ENCODE measurements at places on chromosomes 16 and 17.

DNA sequence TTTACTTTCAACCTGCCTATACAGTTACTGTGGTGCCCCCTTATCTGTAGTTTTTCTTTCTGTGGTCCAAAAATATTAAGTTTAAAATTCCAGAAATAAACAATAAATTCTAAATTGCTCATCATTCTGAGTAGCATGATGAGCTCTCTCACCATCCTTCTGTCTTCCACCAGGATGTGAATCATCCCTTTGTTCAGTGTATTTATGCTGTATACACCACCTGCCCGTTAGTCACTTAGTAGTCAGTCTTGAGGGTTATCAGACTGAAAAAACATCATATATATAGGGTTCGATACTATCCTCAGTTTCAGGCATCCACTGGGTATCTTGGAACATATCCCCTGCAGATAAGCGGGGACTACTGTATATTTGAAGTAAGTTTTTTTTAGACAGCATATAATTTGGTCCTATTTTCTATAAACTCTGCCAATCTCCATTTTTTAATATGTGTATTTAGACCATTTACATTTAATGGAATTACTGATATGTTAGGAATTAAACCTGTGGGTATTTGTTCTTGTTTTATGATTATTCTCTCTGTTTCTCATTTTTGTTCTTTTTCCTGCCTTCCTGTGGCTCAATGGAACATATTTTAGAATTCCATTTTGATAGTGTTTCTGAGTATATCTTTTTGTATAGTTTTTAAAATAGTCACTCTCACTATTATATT, 31.0 kb downstream of the TBX21 start:
- H3K27ac ChIP-seq = no peak overlapping the region
- no peaks in the 10 kb centered on the region for H3K4me1 ChIP-seq
- H3K4me3 ChIP-seq = no peak overlapping the region

GRCh38 chr17:8956465-8956902, 9.0 kb downstream of the PIK3R5 start:
- no peak for DNase-seq
- no peaks in the 10 kb centered on the region for H3K27me3 ChIP-seq
- H3K4me3 ChIP-seq = no peak overlapping the region
- H3K36me3 ChIP-seq = peaks cover 8% of the 10 kb centered on the region
- H3K4me1 ChIP-seq = peaks cover 94% of the 10 kb centered on the region

DNA sequence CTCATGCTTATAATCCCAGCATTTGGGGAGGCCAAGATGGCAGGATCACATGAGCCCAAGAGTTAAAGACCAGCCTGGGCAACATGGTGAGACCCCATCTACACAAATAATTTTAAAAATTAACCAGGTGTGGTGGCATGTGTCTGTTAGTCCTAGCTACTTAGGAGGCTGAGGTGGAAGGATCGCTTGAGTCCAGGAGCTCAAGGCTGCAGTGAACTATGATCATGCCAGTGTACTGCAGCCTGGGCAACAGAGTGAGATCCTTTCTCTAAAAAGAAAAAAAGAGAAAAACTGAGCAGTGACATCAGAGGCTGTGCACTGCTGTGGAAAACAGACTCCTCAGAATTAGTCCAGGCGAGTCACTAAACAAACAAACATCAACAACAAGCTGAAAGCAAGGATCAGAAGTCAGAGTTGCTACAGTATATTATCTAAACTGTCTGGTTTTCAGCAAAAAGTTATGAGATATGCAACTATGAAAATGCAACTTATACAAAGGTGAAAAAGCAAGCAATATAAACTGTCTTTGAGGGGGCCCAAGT, 39.3 kb downstream of the CBFB start:
- no peak overlapping the region for H3K27ac ChIP-seq
- no peaks in the 10 kb centered on the region for H3K27me3 ChIP-seq
- peaks cover 15% of the 10 kb centered on the region for H3K36me3 ChIP-seq
- no peak overlapping the region for H3K4me3 ChIP-seq
- H3K4me1 ChIP-seq = no peaks in the 10 kb centered on the region
- DNase-seq = no peak

DNA sequence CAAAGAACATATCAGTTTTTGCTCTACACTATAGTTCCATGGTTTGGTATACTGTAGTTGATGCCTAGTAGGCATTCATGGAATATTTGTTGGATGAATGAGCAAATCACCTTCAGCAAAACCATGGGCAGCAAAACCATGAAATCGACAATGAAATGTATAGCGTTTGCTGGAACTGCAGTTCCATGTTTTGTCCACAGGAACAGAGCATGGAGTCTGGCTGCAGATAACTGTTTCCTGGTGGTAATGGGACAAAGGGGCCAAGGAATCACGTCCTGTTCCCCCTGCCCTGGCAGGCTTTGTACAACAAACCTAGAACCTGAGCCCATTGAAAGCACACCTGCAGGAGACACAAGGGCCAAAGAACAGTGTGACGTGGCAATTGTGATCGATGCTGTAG, 101.1 kb downstream of the USP31 start:
- H3K36me3 ChIP-seq = no peaks in the 10 kb centered on the region
- no peak for DNase-seq
- no peak overlapping the region for H3K27ac ChIP-seq
- H3K4me1 ChIP-seq = no peaks in the 10 kb centered on the region

GRCh38 chr16:53971616-53972015, 267.7 kb downstream of the FTO start:
- H3K27me3 ChIP-seq = no peaks in the 10 kb centered on the region
- H3K4me1 ChIP-seq = no peaks in the 10 kb centered on the region
- DNase-seq = no peak
- no peak overlapping the region for H3K4me3 ChIP-seq
- no peak overlapping the region for H3K27ac ChIP-seq

GRCh38 chr17:48047113-48047740, 932 bp upstream of the NFE2L1 start:
- H3K4me3 ChIP-seq = peak overlapping the region; percentile 85
- H3K27me3 ChIP-seq = no peaks in the 10 kb centered on the region
- no peak for DNase-seq
- peaks cover 16% of the 10 kb centered on the region for H3K36me3 ChIP-seq
- peak overlapping the region; percentile 84 for H3K27ac ChIP-seq
- peaks cover 30% of the 10 kb centered on the region for H3K4me1 ChIP-seq

- H3K27ac ChIP-seq = peak overlapping the region; percentile 51
- no peak for DNase-seq
These were observed 516 bp downstream of the ABR start for GRCh38 chr17:1179112-1179817.

- no peak overlapping the region for H3K4me3 ChIP-seq
- no peaks in the 10 kb centered on the region for H3K27me3 ChIP-seq
- no peaks in the 10 kb centered on the region for H3K36me3 ChIP-seq
- H3K4me1 ChIP-seq = no peaks in the 10 kb centered on the region
- H3K27ac ChIP-seq = no peak overlapping the region
These were observed 25.0 kb downstream of the COX4I1 start for GRCh38 chr16:85824161-85825135.

DNA sequence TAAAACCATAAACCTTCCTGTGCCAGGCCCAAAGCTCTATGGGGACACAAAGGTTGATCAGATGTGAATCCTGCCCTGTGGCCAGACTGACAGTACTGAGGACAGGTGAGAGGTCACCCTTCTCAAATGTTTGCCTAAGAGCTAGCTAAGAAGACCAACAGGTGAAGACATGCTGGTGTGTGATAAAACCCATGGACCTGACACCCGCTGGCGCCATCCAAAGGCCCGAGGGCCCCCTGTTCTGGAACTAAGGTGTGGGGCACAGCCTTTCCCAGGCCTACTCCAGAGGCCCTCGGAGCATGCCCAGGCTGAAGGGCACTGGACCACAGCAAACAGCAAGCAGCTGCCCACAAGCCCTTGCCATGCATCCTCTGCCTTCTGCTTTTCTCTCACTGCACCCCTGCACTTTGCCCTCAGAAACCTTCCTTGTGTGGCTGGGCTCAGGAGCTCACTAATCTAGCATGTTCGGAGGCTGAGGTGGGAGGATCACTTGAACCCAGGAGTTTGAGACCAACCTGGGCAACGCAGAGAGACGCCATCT, 5.2 kb upstream of the CDK3 start:
- H3K27me3 ChIP-seq = no peaks in the 10 kb centered on the region
- H3K4me1 ChIP-seq = peaks cover 8% of the 10 kb centered on the region
- H3K4me3 ChIP-seq = no peak overlapping the region
- no peak for DNase-seq
- H3K36me3 ChIP-seq = peaks cover 3% of the 10 kb centered on the region
- no peak overlapping the region for H3K27ac ChIP-seq

DNA sequence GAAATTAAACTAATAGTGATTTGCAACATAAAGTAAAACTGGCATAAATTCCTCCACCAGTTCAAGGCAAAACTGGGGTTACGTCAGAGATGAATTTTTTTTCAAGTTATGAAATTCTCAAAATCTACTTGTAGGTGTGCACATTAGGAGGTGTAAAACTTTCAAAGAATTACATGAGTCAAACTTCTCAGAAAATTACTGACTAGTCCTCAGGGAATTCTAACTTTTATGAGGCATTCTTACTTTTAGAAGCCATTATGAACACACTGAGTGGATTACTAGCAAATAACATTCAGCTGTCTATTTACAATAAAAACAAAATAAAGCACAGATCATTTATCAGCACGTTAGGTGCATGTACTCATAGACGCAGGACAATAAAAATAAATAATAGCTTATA, 348.7 kb downstream of the CDH11 start:
- H3K27me3 ChIP-seq = no peaks in the 10 kb centered on the region
- H3K4me3 ChIP-seq = no peak overlapping the region
- H3K27ac ChIP-seq = no peak overlapping the region
- no peaks in the 10 kb centered on the region for H3K4me1 ChIP-seq
- DNase-seq = no peak

- DNase-seq = no peak
- no peak overlapping the region for H3K27ac ChIP-seq
- no peaks in the 10 kb centered on the region for H3K36me3 ChIP-seq
- H3K27me3 ChIP-seq = no peaks in the 10 kb centered on the region
These were observed 446.9 kb downstream of the CA10 start for GRCh38 chr17:51711581-51711980.

- no peak overlapping the region for H3K27ac ChIP-seq
- DNase-seq = no peak
- H3K27me3 ChIP-seq = no peaks in the 10 kb centered on the region
- no peaks in the 10 kb centered on the region for H3K4me1 ChIP-seq
These were observed 30.3 kb upstream of the IL17C start for GRCh38 chr16:88608076-88608475.

- H3K4me3 ChIP-seq = no peak overlapping the region
- no peak overlapping the region for H3K27ac ChIP-seq
- H3K4me1 ChIP-seq = no peaks in the 10 kb centered on the region
- no peak for DNase-seq
These were observed 96.9 kb upstream of the ZNF750 start for GRCh38 chr17:82936768-82937171.

DNA sequence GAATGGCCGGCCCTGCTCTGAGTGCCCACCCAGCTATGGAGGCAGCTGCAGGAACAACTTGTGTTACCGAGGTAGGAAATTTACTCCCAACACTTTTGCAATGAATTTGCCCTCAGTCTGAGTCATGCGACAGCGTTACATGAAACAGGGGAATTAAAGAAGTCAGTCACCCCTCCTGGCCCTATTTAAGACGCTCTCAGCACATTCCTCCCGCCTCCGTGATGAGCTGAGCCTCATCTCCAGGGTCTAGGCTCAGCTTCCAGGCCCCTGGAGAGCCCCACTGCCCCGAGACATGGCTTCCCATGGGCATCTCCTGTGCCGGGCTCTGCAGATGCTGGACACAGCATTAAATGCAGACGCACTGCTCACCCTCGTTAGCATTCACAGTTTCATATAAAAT, 35.0 kb downstream of the CRISPLD2 start:
- no peak for DNase-seq
- no peak overlapping the region for H3K27ac ChIP-seq
- no peak overlapping the region for H3K4me3 ChIP-seq
- H3K4me1 ChIP-seq = no peaks in the 10 kb centered on the region

DNA sequence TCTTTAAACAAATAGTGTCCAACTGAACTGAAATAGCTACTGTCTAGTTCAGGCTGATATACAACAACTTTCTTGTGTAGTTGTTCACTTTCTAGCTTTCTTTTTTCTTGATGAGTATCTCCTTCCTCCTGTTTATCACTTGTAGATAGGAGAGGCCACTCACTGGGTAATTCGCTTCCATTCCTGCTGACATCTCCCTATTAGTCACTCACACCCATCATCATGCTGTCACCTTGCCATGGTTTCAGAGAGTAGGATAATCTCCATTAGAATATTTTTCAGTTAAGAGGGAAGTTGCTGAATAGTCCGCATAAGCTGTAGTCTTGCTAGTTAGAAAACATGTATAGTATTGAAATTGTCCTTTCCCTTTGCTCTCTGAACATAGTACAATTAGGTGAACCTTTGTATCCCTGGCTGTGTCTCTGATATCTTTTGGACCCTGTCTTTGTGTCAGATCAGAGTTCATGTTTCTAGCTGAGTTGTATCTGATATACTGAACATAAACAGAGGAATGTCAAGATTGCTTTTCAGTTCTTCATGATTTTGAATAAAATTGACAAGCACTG, 64.4 kb upstream of the RASL10B start:
- H3K4me1 ChIP-seq = no peaks in the 10 kb centered on the region
- peaks cover 39% of the 10 kb centered on the region for H3K36me3 ChIP-seq
- no peak overlapping the region for H3K27ac ChIP-seq

GRCh38 chr17:6857904-6858303, 26.4 kb upstream of the TEKT1 start:
- H3K36me3 ChIP-seq = no peaks in the 10 kb centered on the region
- H3K27me3 ChIP-seq = peaks cover 5% of the 10 kb centered on the region
- H3K4me3 ChIP-seq = no peak overlapping the region
- no peak for DNase-seq
- no peaks in the 10 kb centered on the region for H3K4me1 ChIP-seq

GRCh38 chr17:29384901-29385300, 5.3 kb upstream of the TAOK1 start:
- H3K4me3 ChIP-seq = no peak overlapping the region
- H3K4me1 ChIP-seq = no peaks in the 10 kb centered on the region
- no peak for DNase-seq
- no peaks in the 10 kb centered on the region for H3K27me3 ChIP-seq
- no peak overlapping the region for H3K27ac ChIP-seq

DNA sequence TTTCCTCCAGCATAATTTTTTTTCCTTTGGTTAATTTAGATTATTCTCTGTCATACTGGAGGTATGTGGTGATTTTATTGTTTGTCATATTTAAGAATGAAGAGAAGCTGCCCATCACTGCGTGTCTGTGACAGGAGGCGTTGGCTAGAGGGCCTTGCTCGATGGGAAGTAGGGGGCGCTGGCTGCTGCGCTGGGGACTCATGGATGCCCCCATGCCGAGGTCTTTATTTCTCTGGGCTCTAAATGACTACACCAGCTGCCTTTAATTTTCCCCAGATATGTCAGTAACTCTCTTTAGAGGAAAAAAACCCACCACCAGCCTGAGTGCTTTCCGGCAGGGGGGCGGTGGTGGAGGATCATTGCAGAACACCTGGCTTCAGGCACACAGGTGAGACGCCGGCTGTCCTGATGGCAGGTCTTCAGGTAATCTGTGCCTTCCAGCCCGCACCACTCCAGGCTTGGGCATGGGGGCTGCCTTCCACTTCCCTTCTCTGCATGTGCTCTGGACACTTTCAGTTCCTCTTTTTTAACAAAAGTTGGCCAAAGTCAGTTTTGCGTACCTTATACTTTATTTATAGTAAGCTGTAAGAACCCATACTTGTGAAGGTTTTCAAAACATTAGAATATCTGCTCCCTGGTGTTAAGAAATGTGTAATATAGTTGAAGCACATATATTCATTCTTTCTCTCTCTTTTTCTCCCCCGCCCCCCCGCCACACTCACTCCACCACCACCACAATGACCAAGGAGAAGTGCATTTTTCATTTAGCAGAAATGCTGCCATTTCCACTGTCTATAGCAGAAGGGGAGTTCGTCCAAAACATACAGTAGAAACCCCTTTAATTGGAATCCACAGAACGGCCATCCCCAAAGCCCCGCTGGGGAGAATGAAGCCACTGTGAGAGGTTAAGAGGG, 192.7 kb downstream of the RPTOR start:
- peaks cover 3% of the 10 kb centered on the region for H3K36me3 ChIP-seq
- H3K4me3 ChIP-seq = no peak overlapping the region
- no peak for DNase-seq
- H3K27ac ChIP-seq = no peak overlapping the region

Data from effector memory CD4-positive, alpha-beta T cell (primary cell).